ENCODE measurements at places on chromosomes 6 and 20.
A peak's percentile ranks its signal among the peaks of the same experiment; 100 is the strongest.

DNA sequence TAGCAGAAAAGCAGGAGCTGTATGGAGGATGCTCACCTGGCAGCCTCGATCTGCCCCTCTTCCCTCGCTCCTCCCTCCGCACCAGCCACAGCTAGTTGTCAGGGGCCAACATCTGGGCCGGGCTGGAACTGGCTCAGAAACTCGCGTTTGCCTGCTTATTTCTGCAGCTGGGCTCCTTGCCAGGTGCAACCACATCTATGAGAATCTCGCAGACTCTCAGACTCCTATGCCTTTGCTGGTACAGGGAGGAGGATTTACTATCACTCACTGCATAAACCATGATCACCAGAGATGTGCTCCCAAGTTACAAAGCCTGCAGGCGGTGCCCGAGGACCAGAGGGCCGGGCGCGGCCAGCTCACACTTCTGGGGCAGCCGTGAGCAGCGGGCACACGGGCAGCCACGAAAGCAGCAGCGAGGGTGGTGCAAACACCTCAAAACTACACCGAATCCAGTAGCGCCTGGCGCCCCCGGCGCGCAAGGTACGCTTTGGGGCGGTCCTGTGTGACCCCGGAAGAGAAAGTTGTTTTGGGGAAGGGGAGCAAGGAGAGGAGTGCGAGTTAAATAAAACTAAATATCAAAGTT, 577 bp upstream of the LRRC1 start:
- DNase-seq: peak; percentile 83

DNA sequence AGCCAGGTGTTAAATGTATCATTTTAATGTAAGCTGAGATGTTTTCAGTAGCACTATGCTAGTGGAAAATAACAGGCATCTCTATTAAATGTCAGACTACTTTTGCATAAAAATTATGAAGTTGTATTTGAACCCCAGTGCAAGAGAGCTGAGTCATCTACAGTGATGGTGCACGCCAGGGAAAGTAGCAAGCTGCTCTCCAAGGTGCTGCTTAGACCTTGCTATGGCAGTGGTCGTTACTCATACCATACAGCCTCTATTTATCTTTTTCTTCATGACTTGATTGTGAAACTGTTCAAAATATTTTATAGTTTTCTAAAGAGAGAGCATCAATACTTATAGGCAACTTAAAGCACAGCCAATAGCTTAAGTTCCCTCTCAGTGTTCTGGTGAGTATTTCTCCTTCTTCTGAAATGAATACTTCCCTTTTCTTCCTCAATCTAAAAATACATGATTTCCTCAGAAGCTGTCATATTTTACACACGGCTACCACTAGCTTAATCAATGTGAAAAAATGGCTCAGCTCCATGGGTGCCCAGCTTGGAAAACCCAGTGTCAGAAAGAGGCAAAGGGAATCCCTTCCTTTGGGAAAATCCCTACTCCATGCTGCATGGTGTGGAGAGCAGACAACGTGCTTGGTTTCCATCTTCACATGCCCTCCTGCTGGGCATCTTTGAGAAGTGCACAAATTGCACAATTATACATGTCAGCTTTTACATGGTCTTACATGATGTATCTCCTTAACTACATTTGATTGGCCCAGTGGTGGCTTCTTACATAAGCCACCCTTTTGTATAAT, 105.6 kb downstream of the ELOVL4 start:
- DNase-seq: no peak

DNA sequence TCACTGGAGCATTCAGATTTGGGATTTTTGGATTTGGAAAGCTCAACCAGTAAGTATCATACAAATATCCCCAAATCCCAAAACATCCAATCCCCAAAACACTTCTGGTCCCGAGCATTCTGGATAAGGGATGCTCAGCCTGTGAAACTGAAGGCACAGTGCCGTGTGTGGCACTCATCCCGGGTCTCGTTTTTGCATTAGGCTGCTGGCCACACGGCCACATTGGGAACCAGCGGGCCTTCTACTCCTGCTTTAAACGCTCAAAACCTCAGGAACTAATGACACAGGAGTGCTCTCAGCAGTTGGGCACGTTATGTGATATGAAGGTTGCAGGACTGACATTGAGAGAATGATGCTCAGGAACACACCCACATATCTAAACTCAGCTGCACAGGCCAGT, 35.6 kb downstream of the PSMG4 start:
- DNase-seq: no peak

DNA sequence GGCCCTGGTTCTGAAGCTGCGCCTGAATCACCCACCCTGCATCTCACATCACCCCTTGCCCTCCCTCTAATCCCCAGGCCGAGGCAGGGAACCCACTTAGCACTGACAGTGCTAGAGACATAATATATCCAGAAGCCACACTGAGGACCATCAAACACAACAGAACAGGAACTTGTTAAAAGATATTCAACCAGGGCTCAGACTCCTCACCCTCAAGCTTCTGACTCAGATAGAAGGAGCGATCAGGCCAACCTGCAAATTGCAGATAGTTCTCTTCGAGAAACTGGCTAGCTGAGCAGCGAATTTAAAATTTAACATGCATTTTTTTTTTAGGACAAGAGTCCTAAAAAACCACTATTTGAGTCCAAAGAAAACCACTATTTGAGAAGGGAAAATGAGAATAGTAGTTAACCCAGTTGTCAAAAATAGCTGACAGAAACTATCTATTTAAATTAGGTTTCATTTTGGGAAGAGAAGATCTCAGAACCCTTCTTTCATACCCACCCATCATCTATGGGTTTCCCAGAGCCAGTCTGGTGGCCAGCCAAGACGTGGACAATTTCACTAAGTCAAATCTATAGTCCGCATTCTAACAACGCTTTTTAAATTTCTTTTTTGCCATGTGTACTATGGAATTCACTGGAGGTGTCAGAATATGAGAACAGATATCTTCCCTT, 95.6 kb downstream of the OPRM1 start:
- no peak for DNase-seq

GRCh38 chr6:119277052-119277451, 72.5 kb downstream of the MAN1A1 start:
- no peak for DNase-seq

DNA sequence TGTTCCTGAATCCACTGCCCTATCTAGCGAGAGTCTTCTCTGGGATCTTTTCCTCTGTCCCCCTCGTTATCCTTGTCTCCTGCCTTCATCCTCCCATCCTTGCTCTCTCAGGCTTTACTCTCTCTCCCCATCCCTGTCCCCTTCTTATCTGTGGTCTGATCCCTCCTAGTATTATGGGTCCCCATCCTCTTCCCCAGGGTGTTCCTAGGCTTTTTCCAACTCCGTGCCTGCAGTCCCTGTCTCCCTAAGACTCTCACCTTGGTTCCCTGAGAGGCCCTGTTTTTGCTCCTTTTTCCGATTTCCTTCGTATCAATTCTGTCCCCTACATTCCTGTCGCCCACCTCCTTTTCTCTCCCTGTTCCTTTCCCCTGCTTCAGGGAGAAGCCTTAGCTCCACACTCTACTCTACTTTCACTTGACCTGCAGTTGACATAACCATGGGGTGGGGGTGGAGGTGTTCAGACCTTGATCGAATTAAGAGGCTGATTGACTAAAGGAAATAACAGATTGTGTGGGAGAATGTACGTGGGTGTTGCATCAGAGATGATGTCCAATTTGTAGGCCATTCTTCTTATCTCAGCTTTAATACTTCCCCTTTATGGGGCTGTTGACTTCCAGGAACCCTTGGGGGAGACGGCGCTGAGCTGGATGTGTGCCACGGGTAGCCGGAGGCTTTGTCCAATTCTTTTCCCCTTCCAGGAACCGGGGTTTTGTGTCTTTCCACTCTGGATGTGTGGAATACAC, 905 bp downstream of the PPARD start:
- peak; percentile 38 for DNase-seq

DNA sequence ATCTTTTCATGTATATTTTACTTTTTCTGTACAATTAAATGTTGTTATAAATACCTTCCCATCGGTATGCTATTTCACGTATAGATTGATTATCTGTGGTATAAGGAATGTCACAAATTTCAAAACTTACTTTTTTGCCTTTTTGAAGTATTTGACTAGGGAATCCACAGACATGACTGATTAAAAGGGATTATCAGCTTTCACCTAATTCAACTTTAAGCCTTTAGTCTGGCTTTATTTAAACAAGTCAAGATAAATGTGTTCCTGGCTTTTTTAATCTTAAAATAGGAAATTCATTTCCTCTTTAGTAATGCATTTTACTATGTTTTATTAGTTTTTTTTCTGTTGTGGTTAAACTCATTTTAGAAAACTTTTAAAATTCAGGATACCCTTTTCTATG, 160.0 kb downstream of the MACROD2 start:
- DNase-seq: no peak

GRCh38 chr6:90764001-90764400, 177.1 kb upstream of the MAP3K7 start:
- DNase-seq: no peak

GRCh38 chr20:15252304-15252703, 914.9 kb upstream of the FLRT3 start:
- DNase-seq: no peak

DNA sequence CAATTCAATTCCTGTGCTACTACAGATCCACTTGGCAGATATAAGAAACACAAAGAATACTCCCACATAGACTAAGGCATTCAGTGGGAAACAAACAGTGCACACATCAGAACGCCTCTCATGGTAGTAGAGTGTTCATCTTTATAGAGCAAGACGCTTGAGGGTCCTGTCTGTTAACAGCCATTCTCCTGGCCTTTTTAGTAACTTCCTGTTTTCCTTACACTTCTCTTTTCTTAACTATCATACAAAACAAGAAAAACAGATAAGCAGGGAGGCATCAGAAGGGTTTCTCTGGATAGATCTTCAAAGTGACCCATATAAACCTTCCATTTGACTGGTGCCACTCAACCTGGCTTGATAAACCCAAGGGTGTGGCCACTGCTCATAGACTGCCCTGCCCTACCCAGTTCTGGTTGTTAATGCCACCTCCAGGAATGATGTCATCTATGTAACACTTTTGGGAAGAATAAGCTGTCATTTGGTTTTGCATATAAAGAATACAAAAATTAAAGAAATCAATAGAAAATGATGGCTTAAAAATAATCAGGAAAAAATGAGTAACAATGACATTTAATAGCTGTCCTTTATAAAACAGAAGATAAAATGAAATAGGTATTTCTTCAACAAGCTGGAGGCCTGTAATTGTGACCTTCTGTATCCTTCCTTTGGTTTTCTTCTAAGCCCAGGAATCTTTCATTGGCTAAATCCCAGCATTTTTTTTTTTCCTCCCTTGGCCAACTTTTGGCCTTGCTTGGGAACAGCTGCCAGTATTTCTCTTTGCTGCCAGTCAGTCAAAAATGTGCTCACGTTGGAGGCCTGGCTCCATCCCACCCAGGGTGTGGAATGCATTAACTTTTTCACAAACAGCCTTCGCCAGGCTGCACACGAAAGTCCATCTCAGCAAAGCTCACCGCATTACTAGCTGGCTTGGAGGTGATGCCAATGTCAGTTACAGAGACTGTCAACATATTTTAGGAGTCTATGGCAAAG, 103.5 kb downstream of the GJA10 start:
- peak; percentile 77 for DNase-seq

GRCh38 chr6:122610690-122611455, 668 bp downstream of the PKIB start:
- peak; percentile 33 for DNase-seq

GRCh38 chr20:36121981-36122930, 32.3 kb upstream of the EPB41L1 start:
- DNase-seq: no peak

- DNase-seq: peak; percentile 90
Observed at GRCh38 chr6:87407901-87408720, at the start of gene CFAP206. Gene CFAP206 (plus strand): TSS chr6:87407972. CDS start chr6:87409840, 1,868 bp downstream.

- DNase-seq: no peak
Observed at GRCh38 chr6:72551470-72551869, 70.4 kb upstream of the KCNQ5 start.

- peak; percentile 39 for DNase-seq
Observed at GRCh38 chr6:110363748-110364147, 5.6 kb upstream of the METTL24 start.

- DNase-seq: no peak
Observed at GRCh38 chr6:148760258-148760534, 13.4 kb downstream of the UST start.

DNA sequence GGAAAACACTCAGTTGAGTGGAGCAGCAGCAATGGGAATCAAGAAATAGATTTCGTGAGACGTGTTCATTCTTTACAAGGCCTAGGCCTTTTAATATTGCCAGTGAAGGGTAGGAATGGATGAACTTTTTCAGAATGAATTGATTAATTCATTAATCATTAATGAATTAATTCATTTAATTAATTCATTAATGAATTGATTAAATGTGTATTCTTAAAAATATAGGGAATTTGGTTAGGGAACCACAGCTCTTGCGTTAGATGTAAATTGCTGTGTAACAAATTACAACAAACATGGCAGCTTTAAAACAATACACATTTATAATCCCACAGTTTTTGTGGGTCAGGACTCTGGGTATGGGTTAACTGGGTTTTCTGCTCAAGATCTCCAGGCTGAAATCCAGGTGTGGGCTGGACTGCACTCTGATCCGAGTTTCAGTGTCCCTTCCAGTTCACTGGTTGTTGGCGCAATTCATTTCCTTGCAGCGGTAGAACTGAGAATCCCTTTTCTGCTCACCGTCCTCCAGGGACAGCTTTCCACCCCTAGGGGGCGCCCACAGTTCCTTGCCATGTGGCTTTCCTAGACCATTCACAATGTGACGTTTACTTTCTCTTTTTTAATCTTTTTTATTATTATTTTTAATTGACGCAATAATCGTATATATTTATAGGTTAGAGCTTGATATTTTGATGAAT, 32.8 kb upstream of the BCAS1 start:
- peak; percentile 59 for DNase-seq

- DNase-seq: peak; percentile 15
Observed at GRCh38 chr20:17624070-17624469, 54.2 kb downstream of the DSTN start.

- DNase-seq: no peak
Observed at GRCh38 chr6:111843347-111844147, 29.7 kb downstream of the FYN start.

DNA sequence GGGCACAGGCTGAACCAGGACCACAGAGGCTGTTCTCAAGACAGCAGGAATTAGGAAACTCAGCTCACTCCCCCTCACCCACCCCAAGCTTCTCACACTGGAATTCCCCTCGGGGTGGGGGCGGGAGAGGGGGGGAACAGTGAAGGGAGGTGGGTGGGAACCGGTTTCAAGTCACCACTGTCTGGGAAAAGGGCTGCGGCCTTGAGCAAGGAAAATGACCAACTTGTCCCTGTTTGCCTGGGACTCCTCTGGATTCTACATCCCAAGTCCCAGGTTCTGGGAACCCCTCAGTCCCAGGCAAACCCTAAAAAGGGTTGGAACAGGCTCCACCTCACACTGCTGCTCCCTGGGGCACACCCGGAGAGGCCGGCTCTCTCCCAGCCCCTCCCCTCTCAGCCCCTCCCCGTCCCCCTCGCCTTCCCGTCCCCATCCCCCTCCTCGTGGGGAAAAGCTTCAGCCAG, 230.7 kb downstream of the TFAP2C start:
- no peak for DNase-seq

- no peak for DNase-seq
Observed at GRCh38 chr6:42263165-42263728, 45.6 kb upstream of the MRPS10 start.

GRCh38 chr6:147053311-147053921, 150.8 kb upstream of the STXBP5 start:
- DNase-seq: no peak

GRCh38 chr6:124334359-124334758, 530.7 kb downstream of the NKAIN2 start:
- no peak for DNase-seq

- DNase-seq: no peak
Observed at GRCh38 chr6:151340219-151340978, 51.0 kb downstream of the ZBTB2 start.

GRCh38 chr20:634148-634925, 18.7 kb downstream of the SRXN1 start:
- no peak for DNase-seq

All from right hindlimb (tissue), 1 donor.